ENCODE measurements at places on chromosomes 12 and 14.
A peak's percentile ranks its signal among the peaks of the same experiment; 100 is the strongest.

DNA sequence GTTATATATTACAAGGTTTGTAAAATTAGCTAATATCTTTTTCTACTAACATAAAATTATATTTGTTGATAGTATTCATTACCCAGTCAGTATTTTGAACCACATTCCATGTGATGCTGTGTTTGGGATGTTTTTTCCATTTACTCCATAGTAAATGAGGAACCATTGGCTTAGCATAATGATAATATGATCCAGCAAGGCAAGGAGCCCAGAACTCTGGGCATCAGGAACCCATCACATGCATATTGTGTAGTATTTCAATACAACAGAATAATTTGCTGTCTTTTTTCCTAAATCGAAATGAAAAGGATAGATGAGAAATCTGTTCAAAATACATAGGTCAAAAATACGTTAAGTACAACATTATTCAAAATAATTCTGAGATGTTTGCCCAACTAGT, 48.7 kb upstream of the GARIN2 start:
- DNase-seq, result no peak

DNA sequence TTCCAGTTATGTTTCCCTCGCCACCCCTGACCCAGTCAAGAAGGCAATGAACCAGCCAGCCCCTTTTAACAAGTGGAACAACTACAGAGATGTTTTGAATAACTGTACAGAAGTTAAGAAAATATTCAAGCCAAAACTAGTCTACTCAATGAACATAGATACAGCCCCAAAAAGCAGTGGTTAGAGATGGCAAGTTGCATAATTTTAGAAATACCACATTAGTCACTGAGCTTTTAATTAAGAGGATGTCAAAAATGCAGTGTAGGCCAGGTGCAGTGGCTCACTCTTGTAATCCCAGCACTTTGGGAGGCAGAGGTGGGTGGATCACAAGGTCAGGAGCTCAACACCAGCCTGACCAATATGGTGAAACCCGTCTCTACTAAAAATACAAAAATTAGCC, 27.2 kb downstream of the PROX2 start:
- DNase-seq, result no peak

GRCh38 chr12:59240048-59240447, 319.7 kb upstream of the LRIG3 start:
- DNase-seq, result no peak

DNA sequence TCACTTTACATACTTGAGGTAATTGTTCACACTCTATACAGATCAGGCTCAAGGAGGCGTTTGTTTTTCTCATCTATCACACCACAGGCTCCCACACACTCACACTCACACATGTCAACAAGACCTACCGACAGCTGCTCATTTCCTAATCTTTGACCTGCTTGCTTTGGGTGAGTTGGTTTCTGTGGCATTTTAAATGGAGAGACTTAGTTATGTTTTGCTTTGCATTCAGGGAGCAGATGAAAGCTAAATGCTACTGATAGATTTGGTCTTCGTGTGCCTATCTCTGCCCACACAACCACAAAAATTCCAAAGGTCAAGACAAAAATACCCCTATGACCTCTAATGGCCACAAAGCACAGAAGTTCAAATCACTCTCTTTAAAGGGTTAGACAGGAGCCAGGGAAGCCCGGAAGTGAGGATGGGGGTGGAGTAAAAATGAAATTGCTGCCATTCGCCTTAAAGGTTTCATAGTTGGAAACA, 203.5 kb upstream of the G2E3 start:
- DNase-seq, result no peak

DNA sequence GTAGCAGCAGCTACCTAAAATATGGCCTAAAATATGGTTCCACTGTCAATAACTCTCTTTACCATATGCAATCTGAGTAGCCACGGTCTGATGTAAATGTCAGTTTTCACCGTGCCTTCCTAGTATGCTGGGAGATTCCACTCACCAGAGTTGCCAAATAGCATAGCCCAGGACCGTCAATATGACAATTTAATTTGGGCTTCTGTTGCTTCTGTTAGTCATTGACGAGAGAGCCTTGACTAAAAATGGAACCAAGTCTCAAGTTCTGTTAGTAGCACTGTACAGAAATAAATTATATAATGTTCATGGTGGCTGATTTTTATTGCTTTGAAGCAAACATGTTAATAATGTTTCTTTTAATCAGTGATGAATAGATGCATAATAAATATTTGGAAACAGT, 348.4 kb downstream of the BCAT1 start:
- no peak for DNase-seq

- DNase-seq, result no peak
These were observed 471.0 kb upstream of the MGAT4C start for GRCh38 chr12:86727160-86727559.

DNA sequence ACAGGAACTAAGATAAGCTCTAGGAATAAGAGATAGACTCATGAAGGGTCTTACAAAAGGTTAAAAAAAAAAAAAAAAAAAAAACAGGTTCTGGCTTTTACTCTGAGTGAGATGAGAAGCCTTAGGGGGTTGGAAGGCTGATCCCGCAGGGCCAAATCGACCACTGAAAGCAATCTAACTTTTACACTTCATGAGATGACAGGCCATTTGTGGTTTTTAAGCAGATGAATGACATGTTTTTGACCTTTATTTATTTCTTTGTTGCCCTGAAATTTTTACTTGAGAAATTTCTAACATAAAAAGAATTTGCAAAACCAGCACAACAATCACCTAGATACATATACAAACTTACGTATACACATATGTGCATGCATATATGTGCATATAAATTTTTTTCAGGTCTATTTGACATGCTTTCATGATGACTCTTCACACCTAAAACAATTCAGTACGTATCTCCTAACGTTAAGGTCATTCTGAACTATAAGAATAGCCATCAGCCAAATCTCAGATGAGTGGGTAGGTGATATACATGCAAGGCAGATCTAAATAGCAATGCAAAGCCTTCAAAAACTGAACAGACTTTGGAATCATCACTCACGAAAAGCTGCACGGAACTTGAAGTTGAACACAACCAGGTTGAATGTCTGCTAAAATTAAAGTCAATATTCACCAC, 87.0 kb downstream of the R3HDM2 start:
- DNase-seq, result no peak

DNA sequence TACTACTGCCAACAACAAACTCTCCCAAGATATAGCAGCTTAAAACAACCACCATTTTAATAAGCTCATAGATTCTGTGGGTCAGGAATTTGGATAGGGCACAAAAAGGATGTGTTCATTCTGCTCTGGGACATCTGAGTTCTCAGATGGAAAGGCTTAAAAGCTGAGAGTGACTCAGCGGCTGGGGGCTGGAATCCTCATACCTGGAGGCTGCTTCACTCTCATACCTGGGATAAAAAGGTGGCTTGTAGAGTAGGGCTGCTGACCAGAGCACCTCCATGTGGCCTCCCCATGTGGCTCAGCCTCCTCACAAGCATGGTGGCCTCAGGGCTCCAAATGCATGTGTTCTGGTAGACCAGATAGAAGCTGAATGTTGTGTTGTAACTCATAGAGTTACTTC, 20.2 kb upstream of the PELI2 start:
- no peak for DNase-seq

DNA sequence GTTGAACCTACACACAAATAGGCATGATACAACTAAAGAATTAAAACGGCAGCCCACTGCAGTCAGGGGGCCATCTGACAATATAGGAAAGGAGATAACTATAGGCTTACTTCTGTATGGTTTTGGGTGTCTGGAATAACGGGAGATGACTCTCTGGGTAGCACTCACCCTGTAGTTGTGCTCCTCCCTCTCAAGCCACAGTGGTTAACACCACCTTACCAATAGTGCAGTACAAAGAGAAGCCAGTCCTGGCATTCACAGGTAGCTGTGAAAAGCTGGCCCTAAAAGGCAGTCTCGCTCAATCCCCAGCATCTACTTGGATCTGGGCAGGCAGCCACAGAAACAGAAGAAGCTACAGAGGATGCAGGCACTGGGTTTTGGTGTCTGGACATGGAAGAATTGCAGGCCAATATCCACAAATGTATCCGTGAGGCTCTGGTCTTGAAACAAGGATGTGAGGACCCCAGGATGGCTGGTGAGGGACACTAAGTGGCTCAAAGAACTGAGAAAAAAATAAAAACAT, 93.0 kb downstream of the DPF3 start:
- no peak for DNase-seq

DNA sequence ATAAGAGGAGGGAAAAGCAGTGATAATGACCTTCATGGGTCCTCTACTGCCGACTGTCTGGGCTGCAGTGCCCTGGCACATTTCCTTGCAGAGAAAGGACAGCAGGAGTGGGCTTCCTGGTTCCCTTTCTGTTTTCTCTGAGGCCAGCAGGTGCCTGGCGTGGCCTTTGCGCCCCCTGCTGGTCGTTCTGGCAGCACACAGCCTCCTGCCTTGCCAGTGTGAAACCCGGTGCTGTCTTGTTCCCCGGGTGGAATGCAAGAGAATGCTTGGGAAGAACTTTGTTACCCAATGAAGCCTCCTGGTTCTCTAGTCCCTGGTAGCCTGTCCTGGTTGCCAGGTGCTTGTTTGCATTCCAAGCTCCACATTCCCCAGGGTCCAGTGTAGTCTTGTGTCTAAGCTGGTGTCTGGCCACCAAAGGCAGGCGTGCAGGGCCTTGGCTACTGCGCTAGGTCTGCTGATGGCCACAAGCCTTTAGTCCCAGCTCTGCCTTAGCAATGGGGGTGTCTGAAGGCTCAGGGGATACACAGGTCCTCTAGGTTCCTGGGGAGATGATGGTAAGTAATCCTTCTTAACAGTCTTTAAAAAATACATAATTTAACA, 1392.4 kb upstream of the TMEM132C start:
- DNase-seq, result peak; percentile 37

- no peak for DNase-seq
These were observed 5.5 kb downstream of the PRKCH start for GRCh38 chr14:61326847-61327246.

DNA sequence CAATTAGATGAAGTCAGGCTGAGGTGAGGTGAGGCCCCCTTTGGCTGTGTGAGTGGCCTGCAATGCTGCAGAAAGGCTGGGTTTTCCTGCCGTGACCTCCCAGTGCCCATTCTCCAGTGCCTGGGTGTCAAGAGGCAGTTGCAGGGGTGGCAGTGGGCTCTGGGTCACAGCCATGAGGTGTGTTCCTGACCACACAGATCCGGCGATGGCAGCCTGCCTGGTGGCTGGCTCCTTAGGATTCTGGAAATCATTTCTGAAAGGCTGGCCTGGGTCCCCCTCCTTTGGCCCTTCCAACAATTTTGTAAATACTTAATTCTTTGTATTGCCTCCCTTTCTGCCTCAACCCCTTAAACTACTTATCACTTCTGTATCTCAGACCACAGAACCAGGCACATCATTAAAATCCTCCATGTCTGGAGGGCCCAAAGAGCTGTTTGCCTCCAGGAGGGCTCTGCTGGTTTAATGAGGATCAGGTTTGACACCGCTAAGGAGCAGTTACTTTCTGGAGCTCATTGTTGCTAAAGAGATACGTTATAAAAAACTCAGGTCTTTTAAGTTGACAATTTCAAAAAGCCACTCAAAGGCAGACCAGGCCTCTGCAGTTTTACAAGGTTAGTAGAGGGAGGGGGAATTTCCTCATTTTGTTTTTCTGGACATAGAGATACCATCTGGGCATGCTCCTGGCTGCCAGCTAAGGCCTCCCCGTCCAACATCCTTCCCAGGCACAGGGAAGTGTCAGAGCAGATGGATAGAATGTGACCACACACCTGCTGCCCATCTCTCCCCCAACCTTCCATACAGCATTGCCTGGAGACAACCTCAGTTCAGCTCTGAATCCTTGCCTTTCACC, 204.4 kb downstream of the FOXN3 start:
- no peak for DNase-seq

DNA sequence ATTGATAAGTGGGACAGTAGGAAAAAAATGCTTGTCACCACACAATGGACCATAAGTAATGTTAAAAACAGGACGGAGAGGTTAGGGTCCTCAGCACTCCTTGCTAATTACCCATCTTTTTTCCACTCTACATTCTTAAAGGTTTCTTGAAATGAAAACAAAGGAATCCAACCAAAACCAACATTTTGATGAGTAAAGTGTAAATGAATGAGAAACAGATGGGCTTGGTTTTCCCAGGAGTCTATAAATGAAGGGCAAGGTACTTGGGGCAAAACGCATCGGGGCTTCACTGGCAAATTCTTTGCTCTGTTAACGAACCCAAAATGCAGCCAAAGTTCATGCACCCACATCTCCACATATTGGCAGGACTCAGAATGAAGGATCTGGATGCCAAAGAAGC, 129.2 kb upstream of the BMP4 start:
- DNase-seq, result no peak

GRCh38 chr14:22052795-22053194, 379.2 kb upstream of the OR4E1 start:
- DNase-seq, result no peak

DNA sequence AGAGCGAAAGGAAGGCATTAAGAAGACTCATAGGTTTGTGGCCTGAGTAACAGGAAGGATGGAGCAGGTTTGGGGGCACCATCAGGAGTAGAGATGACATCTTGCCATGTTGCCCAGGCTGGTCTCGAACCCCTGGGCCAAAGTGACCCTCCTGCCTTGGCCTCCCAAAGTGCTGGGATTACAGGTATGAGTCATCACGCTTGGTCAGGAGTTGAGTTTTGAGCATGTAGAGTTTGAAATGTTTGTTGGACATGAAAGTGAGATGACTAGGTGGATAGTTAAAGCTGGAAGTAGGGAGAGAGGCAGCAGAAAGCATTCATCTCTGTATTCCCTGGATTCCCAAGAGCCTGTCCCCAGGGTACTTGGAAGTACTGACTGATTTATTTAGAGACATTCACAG, 112.6 kb downstream of the ERC1 start:
- no peak for DNase-seq

DNA sequence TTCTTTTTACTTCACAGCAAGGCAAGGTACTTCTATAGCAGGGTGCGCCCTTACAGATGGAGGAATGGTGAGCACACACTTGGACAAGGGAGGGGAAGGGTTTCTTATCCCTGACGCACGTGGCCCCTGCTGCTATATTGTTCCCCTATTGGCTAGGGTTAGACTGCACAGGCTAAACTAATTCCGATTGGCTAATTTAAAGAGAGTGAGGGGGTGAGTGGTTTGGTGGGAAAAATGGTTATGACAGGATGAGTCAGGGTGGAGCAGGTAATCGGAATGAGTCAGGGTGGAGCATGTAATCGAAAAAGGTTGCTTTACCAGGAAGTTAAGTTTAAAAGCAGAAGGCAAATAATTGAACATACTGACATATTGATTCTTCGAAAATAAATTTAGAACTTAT, 23.7 kb upstream of the RAB21 start:
- no peak for DNase-seq

- no peak for DNase-seq
These were observed 190.2 kb downstream of the FSCB start for GRCh38 chr14:44316647-44317440.

- no peak for DNase-seq
These were observed 311.1 kb upstream of the DIO2 start for GRCh38 chr14:80522411-80522810.
